ENCODE measurements at places on chromosomes 16 and 17.

- DNase-seq: no peak
Observed at GRCh38 chr17:68238164-68238870, 9.5 kb upstream of the AMZ2 start.

DNA sequence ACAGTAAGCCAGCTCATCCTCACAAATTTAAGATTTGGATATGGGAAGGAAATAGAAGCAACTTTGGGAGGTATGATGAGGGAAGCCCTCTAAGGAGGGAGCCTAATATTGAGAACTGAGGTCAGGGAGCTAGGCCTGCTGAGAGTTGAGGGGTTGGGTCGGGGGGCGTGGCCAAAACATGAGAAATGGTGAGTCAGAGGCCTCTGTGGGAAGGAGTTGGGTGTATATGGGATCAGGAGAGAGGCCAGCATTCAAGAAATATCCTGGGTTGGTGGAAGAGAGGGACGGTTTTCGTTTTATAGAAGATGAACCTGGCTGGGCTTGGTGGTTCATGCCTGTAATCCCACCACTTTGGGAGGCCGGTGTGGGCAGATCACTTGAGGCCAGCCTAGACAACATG lies 48.4 kb downstream of the CLEC16A start:
- no peak for DNase-seq

GRCh38 chr17:29225396-29225795 lies 21.3 kb upstream of the CRYBA1 start:
- DNase-seq: no peak

DNA sequence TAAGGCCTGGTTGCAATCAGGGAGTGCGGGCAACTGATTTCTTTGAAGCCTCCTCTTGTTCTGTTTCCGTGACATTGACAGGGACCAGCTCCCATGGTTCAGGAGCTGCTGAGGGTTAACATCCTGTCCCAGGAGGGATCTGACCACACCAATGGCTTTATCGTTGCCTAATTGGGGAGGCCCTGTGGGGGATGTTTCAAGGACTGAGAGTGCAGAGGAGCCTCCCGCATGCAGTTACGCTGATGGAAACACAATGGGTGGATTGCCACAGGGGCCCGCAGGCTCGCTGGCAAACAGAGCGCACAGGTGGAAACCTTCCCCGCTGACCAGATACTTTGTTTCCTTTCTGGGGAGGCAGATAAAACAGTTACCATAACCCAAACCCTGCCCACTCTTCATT lies 23.8 kb upstream of the ABCC1 start:
- DNase-seq: no peak

GRCh38 chr17:21379080-21379711 lies 3.0 kb downstream of the KCNJ12 start:
- no peak for DNase-seq

- no peak for DNase-seq
Observed at GRCh38 chr17:43217614-43218087, 6.0 kb downstream of the TMEM106A start.

DNA sequence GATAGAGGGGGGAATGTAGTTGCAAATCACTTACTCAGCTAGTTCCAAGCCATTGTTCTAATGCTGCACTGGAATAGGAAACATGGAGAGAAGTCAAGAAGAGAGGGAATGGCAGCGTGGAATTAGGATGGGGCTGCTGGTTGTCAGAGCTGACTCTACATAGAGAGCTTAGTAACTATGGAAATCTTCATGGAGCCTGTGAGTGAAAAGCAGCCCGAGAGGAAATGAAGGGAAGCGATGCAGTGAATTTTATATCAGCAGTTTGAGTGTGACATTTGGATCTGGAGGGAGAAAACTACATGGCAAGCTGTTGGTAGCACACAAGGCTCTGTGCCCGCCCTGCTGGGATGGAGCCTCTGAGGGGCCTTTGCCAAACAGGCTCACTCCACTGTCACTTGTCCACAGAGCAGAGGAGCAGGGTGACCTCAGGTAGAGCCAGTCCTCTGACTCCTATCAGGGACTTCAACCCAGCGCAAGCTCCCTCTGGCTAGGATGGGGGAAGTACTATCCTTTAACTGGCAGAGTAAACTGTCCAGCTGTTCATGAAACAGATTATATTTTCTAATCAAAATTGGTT lies 27.9 kb upstream of the PMFBP1 start:
- DNase-seq: no peak

GRCh38 chr17:79757140-79757745 lies 20.7 kb upstream of the CBX2 start:
- DNase-seq: no peak

DNA sequence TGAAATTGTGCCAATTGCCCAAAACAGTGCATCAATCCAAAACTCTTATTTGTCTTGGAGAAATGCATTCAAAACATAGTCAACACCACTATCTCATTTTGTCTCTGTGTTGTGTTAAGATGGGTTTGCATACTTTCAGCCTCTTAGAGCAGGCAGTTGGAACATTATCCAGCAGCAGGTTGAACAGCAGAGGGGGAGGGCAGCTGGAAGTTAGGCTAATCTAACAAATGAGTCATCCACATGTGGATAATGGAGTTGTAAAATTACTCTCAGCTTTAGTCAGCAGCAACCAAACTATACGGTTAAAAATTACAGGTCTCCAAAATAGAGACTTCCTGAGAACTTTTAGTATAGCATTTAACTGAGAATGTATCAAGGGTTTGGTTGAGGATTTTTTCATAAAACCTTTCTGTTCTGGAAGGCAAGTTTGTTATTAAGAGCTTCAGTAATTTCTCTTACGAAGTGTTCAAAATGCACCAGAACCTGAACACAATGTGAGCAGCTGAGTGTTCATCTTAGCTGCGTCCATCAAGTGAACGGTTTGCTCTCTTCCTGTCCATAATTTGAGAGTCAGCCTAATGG lies 46.3 kb downstream of the PRKCA start:
- DNase-seq: no peak

DNA sequence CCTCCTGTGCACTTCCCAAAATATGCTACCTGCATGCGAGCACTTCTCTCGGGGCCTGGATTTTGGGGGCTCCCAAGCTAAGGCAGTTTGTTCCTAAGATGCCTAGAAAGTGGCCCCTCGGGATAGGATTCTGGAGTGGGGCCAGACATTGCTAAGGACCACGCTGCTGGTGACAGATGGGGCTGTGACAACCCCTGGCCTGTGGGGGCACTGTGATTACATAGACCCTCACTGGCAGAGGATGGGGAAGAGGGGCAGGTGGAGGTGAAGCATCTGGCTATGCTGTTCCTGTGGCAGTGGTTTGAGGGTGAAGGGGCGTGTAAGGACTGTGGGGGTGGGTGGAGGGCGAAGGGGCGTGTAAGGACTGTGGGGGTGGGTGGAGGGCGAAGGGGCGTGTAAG lies 128.4 kb downstream of the ENGASE start:
- DNase-seq: no peak

DNA sequence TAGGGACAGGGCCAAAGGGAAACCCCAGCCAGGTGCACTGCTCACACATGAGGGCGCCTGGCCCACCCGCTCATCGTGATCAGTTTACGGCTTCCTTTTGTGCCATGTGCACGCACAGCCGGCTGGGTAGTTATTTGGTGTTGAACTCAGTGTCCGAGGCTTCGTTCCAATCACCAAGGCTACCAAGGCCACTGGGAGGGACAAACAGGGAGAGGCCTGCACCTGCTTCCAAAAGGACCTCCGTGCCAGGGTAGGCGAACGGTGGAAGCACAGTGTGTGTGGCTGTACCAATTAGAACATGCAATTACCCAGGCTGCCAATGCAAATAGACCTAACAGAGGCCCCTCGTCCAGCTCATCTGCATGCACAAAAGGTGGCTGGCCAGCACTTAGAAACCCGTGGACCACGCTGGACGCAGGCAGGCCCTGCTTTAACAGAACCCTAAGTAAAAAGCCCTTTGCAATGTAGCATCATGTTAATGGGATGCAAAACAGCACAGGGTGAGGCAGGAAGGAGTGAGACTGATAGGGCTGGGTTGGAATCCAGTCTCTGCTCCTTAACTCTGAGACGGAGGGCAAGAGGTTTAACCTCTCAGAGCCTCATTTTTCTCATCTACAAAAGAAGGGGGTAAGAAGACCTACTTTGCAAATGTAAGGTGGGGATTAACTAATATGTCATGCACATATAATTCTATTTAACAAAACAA lies 204.0 kb downstream of the XYLT1 start:
- no peak for DNase-seq
